ENCODE measurements at places on chromosomes 7 and 10. TPM values are rescaled to one million over a fixed set of nuclear protein-coding genes. Genes with fewer than 3 reads are reported as not detected.

Gene PCDH15
- total RNA-seq = not detected

DNA sequence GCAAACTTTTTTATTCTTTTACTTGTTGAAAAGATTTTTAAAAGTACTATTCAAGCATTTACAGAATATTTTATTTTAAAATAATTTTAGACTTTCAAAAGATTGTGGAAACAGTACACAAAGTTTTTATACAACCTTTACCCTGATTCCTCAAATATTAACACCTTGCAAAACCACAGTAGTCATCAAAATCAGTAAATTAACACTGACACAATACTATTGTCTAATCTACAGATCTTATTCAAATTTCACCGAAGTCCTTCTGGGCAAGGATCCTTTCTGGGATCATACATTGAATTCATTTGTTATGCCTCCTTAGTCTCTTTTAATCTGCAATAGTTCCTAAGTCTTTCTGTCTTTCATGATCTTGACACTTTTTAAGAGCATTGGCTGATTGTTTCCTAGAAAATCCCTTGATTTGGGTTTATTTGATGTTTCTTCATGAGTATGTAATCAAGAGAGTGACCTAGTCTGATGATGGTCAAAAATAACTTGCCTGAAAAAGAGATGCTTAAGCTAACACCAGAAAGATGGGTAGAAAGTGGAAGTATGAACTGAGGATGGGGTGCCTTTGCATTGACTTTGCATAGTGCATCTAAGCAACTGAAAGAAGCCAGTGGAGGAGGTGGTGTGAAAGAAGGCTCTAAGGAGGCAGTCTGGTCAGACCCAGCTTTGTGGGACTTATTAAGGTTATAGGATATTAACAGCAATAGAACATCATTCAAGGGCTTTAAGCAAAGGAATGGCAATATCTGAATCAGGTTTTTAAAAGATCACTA lies 9.7 kb downstream of the STAMBPL1 start:
- no peak for DNase-seq

GRCh38 chr7:104363355-104363754 lies 35.0 kb downstream of the LHFPL3 start:
- no peak for DNase-seq

DNA sequence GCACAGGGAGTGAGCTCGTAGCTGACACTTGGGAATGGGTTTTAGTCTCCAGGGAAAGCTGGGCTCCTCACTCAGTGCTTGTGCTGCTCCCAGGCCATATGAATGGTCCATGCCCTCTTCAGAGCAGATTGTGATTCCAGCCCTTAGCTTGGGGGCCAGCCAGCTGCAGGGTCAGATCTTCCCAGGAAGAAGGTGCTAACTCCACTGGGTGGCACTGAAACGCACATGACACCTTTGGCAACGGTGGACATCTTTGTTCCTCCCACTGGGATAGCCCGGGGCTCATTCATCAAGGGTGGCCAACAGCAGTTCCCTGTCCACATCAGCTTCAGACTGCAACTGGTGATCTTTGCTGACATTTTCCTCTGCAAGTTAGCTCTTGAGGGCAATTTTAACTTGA lies 129.2 kb downstream of the DYNC2I1 start:
- no peak for DNase-seq

- no peak for DNase-seq
Observed at GRCh38 chr7:126776498-126776897, 476.2 kb downstream of the GRM8 start.

GRCh38 chr7:29320577-29320976 lies 126.0 kb downstream of the CHN2 start:
- no peak for DNase-seq

- DNase-seq = no peak
Observed at GRCh38 chr10:54613162-54613561, 187.9 kb downstream of the PCDH15 start.

Gene HGF
- not detected for total RNA-seq

Data from astrocyte (in vitro differentiated cells and primary cell).